ENCODE measurements at places on chromosomes 4 and X.

GRCh38 chr4:20288846-20289512, 37.3 kb downstream of the SLIT2 start:
- DNase-seq = no peak

GRCh38 chrX:43655151-43656004, 721 bp upstream of the MAOA start:
- no peak for DNase-seq

DNA sequence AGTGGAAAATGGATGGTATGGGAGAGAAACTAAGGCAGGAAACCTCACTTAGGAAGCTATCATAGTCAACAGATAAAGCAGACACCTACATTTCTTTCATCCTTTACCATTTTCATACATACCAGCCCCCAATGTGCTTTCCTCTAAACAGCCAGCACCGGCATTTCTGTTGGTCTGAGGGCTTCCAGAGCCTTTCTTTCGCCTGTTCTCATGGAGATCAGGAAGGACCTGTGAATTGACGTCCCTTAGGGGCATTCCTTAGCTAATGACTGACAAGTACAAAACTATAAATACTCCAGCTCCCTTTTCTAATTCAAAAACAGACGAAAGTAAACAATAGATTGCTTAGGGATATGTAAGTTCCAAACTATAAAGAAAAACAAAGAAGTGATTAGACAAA, 215.5 kb upstream of the CNKSR2 start:
- no peak for DNase-seq

DNA sequence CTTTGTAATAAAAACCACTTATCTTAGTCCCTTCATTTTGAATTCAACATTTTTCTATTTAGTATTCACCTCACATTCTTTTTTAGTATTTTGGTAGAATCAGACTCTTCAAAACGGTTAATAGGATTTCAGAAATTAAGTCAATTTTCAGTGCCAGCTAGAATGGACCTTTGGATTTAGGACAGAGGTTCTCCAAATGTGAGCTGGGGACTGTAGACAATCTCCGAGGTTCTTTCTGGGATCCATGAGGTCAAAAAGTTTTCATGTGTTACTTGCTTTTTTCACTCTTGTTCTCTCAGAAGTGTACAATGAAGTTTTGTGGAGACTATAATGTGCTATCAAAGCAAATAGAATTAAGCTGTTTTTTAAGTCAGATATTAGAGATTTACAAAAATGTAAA, 2.3 kb upstream of the UGDH start:
- DNase-seq = no peak

GRCh38 chr4:8135666-8136065, 22.9 kb downstream of the ABLIM2 start:
- no peak for DNase-seq

GRCh38 chr4:183078634-183079033, 20.4 kb upstream of the WWC2 start:
- no peak for DNase-seq

- no peak for DNase-seq
These were observed 55.8 kb upstream of the F8A3 start for GRCh38 chrX:155514225-155514624.

DNA sequence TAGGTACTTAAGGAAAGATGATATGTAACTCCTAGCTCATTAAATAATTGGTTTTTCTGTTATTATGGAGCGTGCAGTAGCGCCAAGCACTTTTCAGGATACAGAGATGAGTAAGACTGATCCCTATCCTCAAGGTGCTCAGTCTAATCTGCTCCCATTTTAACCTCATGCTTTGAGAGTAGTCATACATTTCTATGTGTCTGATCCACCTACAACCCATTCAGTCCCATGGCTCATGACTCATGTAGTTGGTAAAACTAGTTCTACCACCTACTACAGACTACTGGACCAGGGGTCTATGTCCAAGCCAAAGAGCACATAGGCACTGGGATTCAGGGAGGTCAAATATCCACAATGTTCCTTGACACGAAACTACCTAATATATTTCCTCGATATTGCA, 60.8 kb downstream of the TMEM154 start:
- no peak for DNase-seq

DNA sequence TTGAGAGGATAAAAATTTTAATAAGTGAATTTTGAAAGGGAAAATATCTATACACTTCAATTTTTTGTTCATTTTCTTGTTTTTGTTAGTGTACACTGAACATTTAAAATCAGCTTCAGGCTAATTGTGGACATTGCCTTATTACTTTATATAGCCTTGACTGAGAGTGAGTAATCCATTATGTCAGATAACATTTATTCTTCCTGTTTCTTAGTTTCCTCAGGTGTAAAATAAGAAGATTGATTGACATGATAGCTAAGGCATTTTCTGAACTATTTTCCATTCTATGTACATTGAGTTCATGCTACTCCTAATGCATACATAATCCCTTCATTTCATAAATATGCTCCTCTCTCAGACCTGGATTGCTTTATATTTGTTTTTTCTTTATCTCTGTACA, 607.3 kb upstream of the AADAT start:
- no peak for DNase-seq

- no peak for DNase-seq
These were observed 2.2 kb downstream of the PDE5A start for GRCh38 chr4:119626420-119626819.

DNA sequence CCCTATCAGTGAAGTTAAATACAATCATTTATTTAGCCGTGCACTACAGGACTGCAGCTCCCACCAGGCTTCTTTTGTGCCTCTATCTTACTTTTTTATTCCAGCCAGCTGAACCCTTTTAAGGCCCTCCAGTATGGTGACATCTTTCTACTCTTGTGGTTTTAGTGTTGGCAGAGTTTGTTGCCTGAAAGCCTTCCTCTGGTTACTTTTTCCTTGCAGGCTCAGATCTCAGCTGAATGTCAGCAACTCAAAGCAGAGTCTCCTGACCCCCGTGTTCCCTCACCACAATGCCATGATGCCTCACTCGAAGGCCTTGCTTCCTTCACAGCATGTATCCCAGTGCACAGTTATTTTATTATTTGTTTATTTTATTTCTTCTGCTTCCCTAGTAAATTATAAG, 818.9 kb upstream of the LCORL start:
- DNase-seq = no peak

DNA sequence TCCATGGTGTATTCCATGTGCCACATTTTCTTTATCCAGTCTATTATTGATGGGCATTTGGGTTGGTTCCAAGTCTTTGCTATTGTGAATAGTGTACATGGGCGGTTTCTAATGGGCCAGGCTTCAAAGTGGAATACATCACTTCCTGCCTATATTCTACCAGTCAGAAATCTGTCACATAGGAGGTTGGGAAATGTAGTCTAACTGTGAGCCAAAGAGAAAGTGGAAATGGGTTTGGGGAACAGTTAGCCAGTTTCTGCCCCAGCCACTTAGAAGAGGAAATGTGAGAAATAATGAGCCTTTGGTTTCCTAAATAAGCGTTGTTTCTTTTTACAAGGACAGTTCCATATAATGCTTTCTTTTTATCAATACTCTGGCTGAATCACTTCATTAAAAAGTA, 85.1 kb upstream of the AP1S2 start:
- DNase-seq = no peak

DNA sequence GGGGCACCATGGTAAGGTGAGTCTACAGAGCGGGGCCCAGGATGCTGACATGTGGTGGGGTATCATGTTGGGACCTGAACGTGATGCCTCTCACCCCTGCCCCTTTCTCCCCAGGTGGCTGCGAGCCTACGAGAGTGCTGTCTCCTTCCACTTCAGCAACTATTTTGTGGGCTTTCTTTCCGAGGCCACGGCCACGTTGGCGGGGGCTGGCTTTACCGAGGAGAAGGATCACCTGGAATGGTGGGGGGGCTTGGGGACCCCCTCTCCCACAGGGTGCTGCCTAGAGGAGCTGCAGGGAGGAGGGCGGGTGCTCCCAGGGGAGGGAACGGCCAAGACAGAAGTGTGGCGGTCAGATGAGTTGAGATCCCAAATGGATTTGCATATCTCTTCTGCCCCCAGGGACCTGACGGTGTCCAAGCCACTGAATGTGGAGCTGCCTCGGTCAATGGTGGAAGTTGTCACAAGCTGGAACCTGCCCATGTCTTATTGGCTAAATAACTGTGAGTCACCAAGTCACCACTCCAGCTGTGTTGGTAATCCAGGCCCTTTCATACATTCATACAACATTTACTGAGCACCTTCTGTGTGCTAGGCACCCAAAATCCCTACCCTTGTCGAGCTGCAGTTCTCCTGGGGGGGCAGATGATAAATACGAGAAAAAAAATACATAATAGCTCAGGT, 5.5 kb downstream of the PORCN start:
- no peak for DNase-seq

DNA sequence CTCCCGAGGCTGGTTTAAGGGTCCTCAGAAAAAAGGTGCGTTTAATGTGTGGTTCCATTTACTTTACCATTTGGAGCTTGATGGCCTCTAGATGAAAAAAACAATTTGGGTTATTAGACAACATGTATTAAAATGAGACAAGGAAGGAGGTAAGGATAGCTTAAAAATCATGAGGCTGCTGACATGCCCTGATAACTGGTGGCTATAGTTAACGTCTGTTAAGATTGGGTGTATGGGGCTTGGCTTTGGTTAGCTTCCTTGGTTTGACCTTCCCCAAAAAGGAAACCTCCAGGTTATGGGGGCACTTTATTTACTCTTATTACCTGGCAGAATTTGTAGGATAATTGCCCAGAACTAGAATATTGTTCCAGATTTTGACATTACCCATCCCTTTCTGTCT, 51.5 kb downstream of the HMGB2 start:
- DNase-seq = no peak

- DNase-seq = no peak
These were observed 1060.2 kb downstream of the TECRL start for GRCh38 chr4:63348735-63349673.

GRCh38 chrX:69424161-69424560, 80.0 kb upstream of the NALF2 start:
- DNase-seq = no peak
